ENCODE measurements at places on chromosomes 12 and 14.

GRCh38 chr12:1618489-1618888 lies 10.5 kb upstream of the WNT5B start:
- DNase-seq = no peak

- no peak for DNase-seq
These were observed 603.5 kb downstream of the RPL10L start for GRCh38 chr14:46048127-46048526.

- peak; percentile 99 for DNase-seq
These were observed at the start of gene USP5 for GRCh38 chr12:6851921-6852650. USP5 (plus strand) TSS chr12:6852150; CDS start chr12:6852180, 30 bp downstream.

- no peak for DNase-seq
These were observed 235.9 kb upstream of the KITLG start for GRCh38 chr12:88816201-88816600.

GRCh38 chr12:25494926-25495325 lies 58.2 kb downstream of the LMNTD1 start:
- DNase-seq = no peak

DNA sequence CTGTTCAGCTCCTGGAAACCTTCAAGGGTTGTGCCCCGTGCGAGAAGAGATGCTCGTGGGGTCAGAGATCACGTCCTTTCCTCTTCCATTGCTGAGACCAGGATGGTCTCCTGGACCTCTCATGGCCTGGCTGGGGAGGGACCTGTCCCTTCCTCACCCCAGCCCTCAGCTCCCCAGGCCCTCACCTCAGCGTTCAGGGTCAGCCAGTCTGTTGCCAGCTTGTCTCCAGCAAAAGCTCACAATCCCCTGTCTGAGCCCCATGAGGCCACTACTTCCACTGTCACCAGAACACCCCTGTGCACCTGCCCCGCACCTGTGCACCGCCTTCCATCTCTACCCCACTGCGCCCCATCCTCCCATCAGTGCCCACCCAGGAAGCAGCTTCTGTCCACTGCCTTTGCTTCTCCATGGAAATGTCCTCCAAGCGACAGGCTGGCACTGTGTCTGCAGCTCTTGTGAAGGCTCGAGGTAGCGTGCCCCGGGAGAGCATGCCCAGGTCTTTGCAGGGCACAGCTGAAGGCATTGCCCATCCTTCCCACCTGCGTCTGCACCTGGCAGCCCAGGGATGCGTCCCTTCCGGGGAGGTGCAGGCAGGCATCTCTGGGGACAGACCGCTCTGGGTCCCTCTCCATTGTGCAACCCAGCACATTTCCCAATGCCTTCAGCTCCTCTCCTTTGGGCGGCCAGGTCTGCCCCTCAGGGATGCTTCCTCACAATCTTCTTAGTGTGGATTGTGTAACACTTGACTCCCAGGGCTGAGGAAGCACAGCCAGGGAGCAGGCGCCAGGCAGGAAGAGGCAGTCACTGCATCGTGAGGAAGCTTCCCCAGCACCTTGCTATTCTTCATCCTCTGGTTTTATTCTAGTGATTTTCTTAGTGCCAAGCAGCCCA lies 179.6 kb downstream of the ADGRD1 start:
- peak; percentile 62 for DNase-seq

GRCh38 chr14:58966997-58967396 lies 221.5 kb upstream of the DAAM1 start:
- DNase-seq = no peak

- no peak for DNase-seq
These were observed 469.8 kb upstream of the SEL1L start for GRCh38 chr14:82003426-82003825.

- DNase-seq = no peak
These were observed 27.8 kb downstream of the SCARB1 start for GRCh38 chr12:124835656-124836410.

DNA sequence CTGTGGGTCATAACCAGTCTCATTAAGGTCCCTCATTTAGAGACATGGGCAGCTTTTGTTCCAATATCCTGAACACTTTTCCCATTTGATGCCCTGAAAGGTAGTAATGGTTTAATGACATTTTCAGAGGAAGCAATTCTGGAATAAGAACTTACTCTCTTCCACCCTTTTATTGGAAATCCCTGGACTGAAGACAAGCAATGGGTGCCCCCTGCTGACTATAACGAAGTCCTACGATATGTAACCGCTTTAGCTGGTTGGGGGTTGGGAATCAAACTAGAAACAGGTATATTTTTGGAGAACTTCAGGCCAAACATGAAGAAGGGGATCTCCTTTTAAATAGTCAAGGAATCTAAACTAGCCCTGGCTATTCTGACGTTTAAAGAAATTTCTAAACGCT lies 20.5 kb downstream of the SARNP start:
- no peak for DNase-seq

- DNase-seq = no peak
These were observed 24.7 kb upstream of the HDAC7 start for GRCh38 chr12:47844264-47845019.

DNA sequence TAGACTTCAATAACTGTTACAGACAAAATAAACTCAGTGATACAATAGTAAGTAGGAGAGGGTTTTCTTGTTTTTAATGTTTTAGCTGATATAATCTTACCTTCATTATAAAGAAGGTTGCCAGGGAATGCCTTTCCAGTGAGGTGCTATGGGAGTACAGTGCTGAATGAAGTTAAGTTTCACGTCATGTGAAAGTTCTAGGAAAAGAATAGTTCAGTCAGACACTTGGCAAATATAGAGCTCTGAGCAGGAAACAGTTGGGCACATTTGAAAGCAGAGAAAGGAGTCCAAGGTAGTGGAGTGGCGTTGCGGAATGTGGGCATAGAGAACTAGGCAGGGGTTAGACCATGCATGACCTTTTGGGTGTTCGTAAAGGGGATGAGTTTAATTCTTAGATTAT lies 88.6 kb upstream of the DCN start:
- no peak for DNase-seq

DNA sequence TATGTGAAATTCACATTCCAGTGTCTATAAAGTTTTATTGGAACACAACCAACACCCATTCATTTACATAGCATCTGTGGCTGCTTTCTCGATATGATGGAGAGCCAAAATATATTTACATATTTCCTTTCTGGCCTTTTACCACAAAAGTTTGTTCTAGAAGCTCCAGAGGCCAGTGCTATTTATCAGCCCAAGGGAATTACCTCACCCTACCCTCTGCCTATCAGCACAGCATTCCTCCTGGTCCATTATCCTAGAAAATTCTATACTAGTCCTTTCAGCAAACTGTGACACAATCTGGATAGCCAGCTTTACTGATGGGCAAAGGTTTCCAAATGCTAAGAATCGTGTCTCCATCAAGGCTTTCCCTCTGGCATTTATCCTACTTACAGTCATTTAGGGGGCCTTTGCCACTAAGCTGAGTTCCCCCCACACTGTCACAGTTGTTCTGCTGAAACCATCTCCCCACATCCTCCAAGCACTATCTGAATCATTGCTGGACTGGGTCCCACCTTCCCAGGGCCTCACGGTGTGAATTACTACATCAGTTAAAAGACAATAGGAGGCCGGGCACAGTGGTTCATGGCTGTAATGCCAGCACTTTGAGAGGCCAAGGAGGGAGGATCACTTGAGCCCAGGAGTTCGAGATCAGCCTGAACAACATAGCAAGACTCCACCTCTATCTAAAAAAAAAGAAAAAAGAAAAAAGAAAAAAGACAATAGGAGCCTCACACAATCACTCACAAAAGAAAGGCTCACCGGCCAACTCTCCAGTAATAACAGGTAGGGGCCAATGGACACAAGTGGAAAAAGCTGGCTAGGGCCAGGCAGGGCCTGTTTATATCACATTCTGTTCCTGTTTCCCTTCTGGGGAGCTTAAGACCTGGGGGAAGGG lies 12.1 kb downstream of the SYNE3 start:
- no peak for DNase-seq

DNA sequence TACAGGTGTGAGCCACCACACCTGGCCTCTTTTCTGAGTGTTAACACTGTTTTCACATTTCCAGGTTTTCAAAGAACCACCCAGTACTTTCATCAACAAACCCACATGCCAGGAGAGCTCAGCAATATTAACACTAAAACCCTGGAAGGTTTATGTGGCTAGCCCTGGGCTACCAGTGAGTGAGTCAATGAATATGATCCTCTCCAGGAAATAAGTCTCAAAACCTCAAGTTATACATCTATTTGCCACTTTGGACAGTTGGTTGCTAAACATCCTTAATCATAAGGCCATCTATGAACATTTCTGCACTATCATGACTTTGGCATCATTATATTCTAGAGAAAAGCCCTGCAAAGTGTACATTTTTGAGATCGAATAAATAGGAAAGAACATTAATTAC lies 6.3 kb upstream of the CDKL1 start:
- no peak for DNase-seq

GRCh38 chr14:91221270-91221669 lies 23.2 kb downstream of the GPR68 start:
- DNase-seq = no peak

DNA sequence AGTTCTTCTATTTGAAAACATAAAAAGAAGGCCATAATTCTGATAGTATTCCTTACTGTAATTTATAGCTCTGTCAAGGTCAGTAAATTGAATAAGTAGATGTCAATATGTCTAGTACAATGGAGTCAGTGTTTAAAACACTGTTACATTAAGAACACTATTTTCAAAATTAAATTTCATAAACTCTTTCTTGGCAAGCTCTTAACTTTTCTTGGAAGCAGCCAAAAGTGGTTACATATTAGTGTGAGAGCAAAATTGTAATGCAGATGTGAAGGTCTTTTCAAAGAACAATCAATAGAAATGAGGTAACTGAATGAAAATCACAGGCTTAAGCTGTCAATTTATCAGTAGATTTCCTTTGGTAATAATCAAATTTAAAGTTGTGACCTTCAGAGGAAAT lies 722.4 kb upstream of the NOVA1 start:
- no peak for DNase-seq

GRCh38 chr12:47802312-47802711 lies 17.4 kb downstream of the HDAC7 start:
- no peak for DNase-seq

- no peak for DNase-seq
These were observed 267.9 kb upstream of the CAND1 start for GRCh38 chr12:67001251-67001650.

- no peak for DNase-seq
These were observed 133.8 kb upstream of the TBX3 start for GRCh38 chr12:114817571-114818425.

DNA sequence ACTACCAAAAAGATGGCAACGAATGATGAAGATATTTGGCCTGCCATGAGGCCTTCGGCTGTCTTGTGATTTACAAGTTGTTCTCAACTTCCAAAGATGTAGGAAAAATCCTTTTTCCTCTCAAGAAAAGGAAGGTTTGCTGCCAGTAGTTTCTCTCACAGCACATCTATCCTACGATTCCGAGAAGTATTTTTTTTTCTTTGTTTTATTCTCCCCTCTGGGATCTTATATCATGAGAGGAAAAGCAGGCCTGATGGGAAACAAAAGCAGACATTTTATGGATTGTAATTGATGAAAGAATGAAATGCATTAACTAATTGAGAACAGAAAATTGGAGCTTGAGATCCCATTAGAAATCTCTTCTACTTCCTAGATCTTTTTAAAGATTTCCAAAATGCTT lies 1197.9 kb upstream of the SEL1L start:
- no peak for DNase-seq

- no peak for DNase-seq
These were observed 102.6 kb upstream of the KRR1 start for GRCh38 chr12:75613981-75614380.

DNA sequence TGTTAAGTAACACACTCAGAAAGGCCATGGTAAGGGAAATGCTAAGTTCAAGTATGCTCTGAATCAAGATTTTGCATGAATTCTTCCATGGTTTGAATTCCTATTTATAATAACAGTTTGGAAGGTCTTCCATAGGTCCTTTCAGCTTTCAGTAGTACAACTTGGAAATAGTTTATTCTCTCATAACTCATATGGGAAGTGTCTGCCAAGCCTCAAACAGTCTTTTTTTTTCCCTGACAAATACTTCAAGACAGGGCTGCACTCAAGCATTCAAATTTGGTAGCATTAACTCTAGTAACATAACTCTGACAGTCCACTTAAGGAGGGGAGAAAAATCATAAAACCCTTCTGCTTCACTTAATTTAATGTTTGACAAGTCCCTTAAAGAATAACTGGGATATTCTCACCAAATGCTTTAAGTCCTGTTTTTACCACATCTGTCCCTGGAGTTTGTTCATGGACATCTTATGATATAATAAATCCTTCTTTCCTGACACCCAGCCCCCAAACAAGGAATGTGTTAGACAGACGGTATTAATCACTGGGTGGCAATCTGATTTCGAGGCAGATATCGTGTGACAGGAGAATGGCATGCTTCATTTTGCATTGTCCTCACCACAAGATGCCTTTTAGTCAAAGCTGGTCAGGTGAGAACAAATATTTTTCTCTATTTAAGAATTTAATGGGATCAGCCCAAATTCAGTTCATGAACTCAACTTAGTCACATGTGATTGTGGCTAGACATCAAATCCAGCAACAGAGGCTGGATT lies 165.7 kb downstream of the BMP4 start:
- no peak for DNase-seq

- no peak for DNase-seq
These were observed 480.2 kb upstream of the FBXO33 start for GRCh38 chr14:39912192-39913100.

GRCh38 chr14:43729143-43729542 lies 777.9 kb downstream of the FSCB start:
- no peak for DNase-seq

DNA sequence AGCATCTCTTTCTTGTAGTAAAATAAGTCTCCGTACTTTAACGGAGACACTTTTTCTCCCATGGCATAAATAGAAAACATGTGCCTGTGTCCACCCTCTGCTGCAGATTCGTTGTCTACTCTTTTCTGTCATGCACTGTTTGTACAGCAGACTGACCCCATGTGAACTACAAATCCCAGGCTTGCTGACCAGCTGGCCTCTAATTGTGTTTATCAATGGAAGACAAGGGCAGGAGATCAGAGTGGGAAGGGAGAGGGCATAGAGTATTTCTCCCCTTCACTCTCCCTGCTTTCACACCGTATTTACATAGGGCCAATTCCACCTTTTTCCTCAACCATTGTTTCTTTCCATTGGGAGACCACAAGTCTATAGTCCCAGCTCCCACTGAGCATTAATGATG lies 31.0 kb upstream of the TMTC2 start:
- no peak for DNase-seq

GRCh38 chr12:94193168-94193567 lies 44.8 kb downstream of the PLXNC1 start:
- no peak for DNase-seq

DNA sequence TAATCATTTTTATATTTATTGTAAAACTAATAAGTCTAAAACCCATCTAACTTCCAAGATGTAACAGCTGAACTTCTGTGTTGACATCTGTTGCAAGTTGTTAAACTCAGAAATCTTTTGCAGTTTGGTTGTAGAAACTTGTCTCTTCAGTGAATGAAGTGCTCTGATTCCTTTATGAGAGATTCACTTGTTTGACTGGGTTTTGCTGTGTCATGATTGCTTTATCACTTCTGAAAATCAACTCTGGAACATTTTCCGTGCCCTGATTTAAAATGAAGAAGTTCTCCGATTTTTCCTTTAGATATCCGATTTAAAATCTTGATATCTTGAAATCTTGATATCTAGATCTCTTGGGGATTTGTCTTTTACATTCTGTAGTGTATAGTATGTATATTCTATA lies 65.1 kb downstream of the DIP2B start:
- DNase-seq = no peak

GRCh38 chr12:3446235-3446634 lies 44.8 kb upstream of the PRMT8 start:
- no peak for DNase-seq

All from right atrium auricular region (tissue), 2 donors.